ENCODE measurements at places on chromosomes 12 and 14. TPM values are rescaled to one million over a fixed set of nuclear protein-coding genes. Genes with fewer than 3 reads are reported as not detected.

The HOXC12 gene
- total RNA-seq, result not detected

The GARIN6 gene
- total RNA-seq, result not detected

The HOXC5 gene
- 3.3 TPM for total RNA-seq

The CRACR2A gene
- total RNA-seq, result 3.6 TPM

The TSPAN19 gene
- total RNA-seq, result not detected

The LTBP2 gene
- 335 TPM for total RNA-seq

The PAX9 gene
- 0.22 TPM for total RNA-seq

The ZFYVE26 gene
- 32.3 TPM for total RNA-seq

The DHH gene
- total RNA-seq, result not detected

The SLC7A7 gene
- total RNA-seq, result 6.1 TPM

The SSPN gene
- total RNA-seq, result 14.7 TPM

The CDCA3 gene
- total RNA-seq, result 18.7 TPM

The SERPINA12 gene
- not detected for total RNA-seq

The PPP4R4 gene
- 6.6 TPM for total RNA-seq

The DTX1 gene
- total RNA-seq, result not detected

The AKAP3 gene
- total RNA-seq, result 4.0 TPM

The A2M gene
- total RNA-seq, result 6.5 TPM

The ADAM21 gene
- total RNA-seq, result 0.32 TPM

The CEBPE gene
- 0.13 TPM for total RNA-seq

The CMA1 gene
- total RNA-seq, result not detected

The PTPRR gene
- total RNA-seq, result not detected

The DDX51 gene
- 7.6 TPM for total RNA-seq

The BEGAIN gene
- total RNA-seq, result 6.8 TPM

The OR6C4 gene
- not detected for total RNA-seq

The FZD10 gene
- total RNA-seq, result 0.26 TPM

The CREBL2 gene
- total RNA-seq, result 67.0 TPM

The SDR9C7 gene
- total RNA-seq, result not detected

The RNU4-1 gene
- under 0.01 TPM for total RNA-seq

The BDKRB2 gene
- total RNA-seq, result 35.8 TPM

The SIX4 gene
- total RNA-seq, result 42.6 TPM

The GLIPR1 gene
- total RNA-seq, result 255 TPM

The LMNTD1 gene
- total RNA-seq, result 0.52 TPM

The TTC9 gene
- total RNA-seq, result 3.5 TPM

The AKAP5 gene
- total RNA-seq, result 0.39 TPM

The CPSF2 gene
- 45.7 TPM for total RNA-seq

The CMKLR1 gene
- 121 TPM for total RNA-seq

The ITGB7 gene
- 1.3 TPM for total RNA-seq

The SLC25A21 gene
- 0.39 TPM for total RNA-seq

The CCDC197 gene
- not detected for total RNA-seq

The KLRK1 gene
- total RNA-seq, result not detected

The DLGAP5 gene
- total RNA-seq, result 27.6 TPM

The PTPRB gene
- 0.32 TPM for total RNA-seq

The ATN1 gene
- 9.7 TPM for total RNA-seq

The ACVRL1 gene
- total RNA-seq, result 6.1 TPM

The SLC38A2 gene
- total RNA-seq, result 2,127 TPM

The PDE6H gene
- total RNA-seq, result not detected

The ABCC9 gene
- total RNA-seq, result 0.32 TPM

Measured in articular chondrocyte of knee joint (primary cell).